ENCODE measurements at places on chromosomes 2 and 18. TPM values are rescaled to one million over a fixed set of nuclear protein-coding genes. Genes with fewer than 3 reads are reported as not detected.

GRCh38 chr2:125471963-125472362 is 1184.0 kb upstream of the GYPC start:
- H3K36me3 ChIP-seq = no peaks in the 10 kb centered on the region
- H3K4me1 ChIP-seq = no peaks in the 10 kb centered on the region
- no peak overlapping the region for H3K27ac ChIP-seq

GRCh38 chr18:55539240-55539639 is 48.8 kb downstream of the TCF4 start:
- no peak overlapping the region for H3K4me3 ChIP-seq
- H3K36me3 ChIP-seq = 0 out of 3 replicates have a peak, but pooled peaks cover 2% of the 10 kb centered on the region
- no peak for DNase-seq
- H3K27ac ChIP-seq = no peak overlapping the region
- no peaks in the 10 kb centered on the region for H3K27me3 ChIP-seq

DNA sequence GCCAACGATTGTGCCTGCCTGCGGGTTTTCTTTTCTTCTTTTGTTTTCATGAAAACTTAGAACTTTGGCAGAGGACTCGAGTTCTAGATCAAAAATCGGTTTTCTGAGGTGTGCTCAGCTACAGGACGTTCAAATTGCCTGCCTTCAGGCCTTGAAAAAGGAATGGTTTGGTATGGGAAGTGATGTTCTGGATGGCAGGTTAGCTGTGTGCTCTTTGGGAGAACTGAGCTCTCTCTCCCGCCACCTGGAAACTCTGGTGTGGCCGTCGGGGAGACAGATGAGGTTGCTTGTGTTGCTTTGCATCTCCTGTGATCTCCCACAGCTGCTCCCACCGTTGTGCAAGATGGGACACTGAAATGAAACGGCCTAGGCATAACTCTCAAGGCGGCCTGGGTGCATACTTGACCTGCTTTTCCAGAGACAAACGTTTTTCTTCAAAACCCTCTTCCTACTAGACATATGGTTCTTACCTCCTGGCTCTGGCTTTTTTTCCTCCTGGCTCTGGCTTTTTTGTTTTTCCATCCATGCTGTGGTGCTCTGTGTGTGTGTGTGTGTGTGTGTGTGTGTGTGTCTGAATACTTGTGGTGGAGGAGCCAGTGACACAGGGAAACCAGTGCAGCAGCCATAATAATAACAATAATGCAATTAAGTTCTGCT is 2.0 kb downstream of the FMNL2 start:
- DNase-seq = peak; percentile 40
- no peaks in the 10 kb centered on the region for H3K27me3 ChIP-seq
- H3K4me1 ChIP-seq = no peaks in the 10 kb centered on the region
- H3K36me3 ChIP-seq = no peaks in the 10 kb centered on the region
- no peak overlapping the region for H3K27ac ChIP-seq
- peak overlapping the region; percentile 89 for H3K4me3 ChIP-seq

DNA sequence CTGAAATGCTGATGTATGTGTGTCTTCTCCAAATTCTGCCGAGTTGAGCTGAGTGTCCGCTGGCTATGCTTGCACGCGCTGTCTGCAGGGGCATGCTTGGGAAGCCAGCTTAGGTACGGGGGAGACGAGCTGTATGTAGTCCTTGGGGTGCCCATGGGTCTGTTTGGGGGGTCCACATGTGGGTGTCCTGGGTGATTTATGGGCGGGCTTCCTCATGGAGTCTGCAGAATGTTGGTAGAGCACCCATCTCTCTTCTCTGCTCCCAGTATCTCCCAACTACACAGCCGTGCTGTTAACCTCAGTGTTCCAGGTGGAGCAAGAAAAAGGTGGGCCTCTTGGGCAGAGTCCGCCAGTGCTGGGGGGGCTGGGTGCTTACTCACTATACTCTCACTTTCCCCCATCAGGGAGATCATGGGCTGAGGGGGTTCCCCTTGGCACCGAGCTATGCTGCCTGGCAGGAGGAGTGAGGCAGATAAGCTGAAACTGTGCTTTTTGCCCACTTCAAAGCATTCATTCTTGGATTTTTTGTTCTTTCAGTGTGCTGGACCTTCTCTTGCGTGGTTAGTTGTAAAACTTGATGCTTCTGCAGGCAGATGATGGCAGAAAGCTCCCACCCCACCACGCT is 128.2 kb upstream of the ALKAL2 start:
- no peak overlapping the region for H3K27ac ChIP-seq
- H3K4me1 ChIP-seq = no peaks in the 10 kb centered on the region
- no peak overlapping the region for H3K4me3 ChIP-seq

- no peak for DNase-seq
- peaks cover 2% of the 10 kb centered on the region for H3K4me1 ChIP-seq
- no peaks in the 10 kb centered on the region for H3K27me3 ChIP-seq
- no peak overlapping the region for H3K27ac ChIP-seq
- no peak overlapping the region for H3K4me3 ChIP-seq
Measured at GRCh38 chr2:136004965-136005364, 19.5 kb upstream of the DARS1 start.

DNA sequence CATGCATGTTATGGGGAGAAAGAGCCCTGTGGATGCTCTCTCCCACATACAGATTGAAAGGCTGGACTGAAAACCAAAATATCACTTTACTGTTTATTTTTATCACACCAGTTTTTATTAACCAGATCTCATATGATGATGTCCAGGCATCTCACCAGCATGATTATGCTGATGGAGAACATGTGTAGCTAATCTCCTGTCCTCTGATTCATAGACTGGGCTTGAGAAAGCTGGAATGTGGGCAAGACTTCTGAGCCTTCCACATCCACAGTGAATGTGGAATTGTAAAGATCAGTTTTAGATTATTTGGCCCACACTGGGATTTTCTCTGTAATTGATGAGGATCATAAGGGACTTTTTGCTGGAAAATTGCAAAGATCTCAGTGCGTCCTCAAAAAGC is 137.9 kb downstream of the ICOS start:
- H3K27ac ChIP-seq = no peak overlapping the region
- no peak overlapping the region for H3K4me3 ChIP-seq
- no peak for DNase-seq
- no peaks in the 10 kb centered on the region for H3K36me3 ChIP-seq

DNA sequence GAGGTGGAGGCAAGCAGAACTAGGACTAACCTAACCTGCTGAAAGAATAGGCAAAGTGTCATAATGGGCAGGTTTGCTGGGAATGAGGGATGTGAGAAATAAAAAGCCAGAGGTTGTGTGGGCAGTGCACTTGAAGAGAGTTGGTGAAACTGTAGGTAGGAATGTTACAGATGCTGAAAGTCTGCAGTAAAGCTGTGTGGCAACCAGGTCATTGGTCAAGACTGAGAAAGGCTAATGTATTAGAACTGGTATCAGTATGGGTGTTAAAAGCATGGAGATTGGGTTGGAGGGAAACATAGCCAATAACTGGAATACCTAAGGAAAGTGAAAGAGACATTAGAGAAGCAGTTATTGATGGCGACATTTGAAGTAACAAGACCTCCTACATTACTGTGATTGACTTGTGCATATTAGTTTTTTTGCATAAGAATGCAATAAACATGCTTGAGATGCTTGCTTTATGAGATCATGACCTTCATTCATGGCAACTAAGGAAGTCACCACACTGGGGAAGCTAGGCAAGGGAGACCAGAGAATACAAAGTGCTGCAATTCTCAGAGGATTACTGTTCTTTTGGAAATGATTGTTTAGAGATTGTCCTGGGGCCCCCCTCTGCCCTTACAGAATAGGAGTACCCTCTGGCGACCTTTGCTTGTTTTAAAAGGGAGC is 11.8 kb downstream of the GULP1 start:
- DNase-seq = peak; percentile 77
- H3K36me3 ChIP-seq = no peaks in the 10 kb centered on the region
- H3K4me1 ChIP-seq = peaks cover 32% of the 10 kb centered on the region
- H3K27ac ChIP-seq = peak overlapping the region; percentile 96
- peak overlapping the region; percentile 9 for H3K4me3 ChIP-seq
- no peaks in the 10 kb centered on the region for H3K27me3 ChIP-seq

- no peak for DNase-seq
- H3K4me1 ChIP-seq = no peaks in the 10 kb centered on the region
Measured at GRCh38 chr2:120596990-120597594, 138.6 kb upstream of the GLI2 start.

DNA sequence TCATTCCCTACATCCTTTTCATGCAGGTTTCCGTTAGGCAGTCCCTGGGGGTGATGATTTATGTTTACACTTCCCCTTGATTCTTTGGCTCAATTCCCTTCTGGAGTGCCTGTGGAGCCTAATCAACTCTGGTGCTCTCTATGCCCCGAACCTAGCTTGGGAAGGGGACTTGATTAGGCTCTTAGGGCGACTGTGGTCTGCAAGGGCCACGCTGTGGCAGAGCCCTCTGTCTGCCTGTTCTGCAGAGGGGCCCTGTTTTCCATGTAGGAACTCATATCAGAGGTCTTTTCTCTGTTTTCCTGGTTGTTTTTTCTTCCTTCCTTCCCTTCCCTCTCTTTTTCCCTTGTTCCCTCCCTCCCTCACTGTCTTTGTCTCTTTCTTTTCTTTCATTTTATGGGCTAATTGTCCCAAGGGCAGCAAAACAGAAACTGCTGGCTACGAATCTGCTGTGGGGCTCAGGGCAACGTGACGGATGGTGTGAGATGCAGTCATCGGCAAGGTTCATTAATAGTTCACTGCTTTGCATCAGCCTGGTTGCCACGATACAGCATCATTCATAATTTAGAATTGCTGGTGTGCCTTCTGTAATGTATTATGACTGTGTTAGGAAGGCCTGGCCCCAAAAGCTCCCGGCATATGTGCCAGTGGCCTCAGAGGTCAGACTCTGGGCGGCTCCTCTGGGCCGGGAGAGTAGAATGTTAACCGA is 134.5 kb downstream of the NAPG start:
- H3K27me3 ChIP-seq = no peaks in the 10 kb centered on the region
- no peak overlapping the region for H3K4me3 ChIP-seq
- DNase-seq = no peak
- H3K36me3 ChIP-seq = no peaks in the 10 kb centered on the region
- H3K4me1 ChIP-seq = no peaks in the 10 kb centered on the region

GRCh38 chr2:67996772-67997527 is 65.9 kb downstream of the C1D start:
- no peak for DNase-seq
- H3K27me3 ChIP-seq = no peaks in the 10 kb centered on the region
- no peak overlapping the region for H3K4me3 ChIP-seq
- no peaks in the 10 kb centered on the region for H3K36me3 ChIP-seq
- no peak overlapping the region for H3K27ac ChIP-seq

DNA sequence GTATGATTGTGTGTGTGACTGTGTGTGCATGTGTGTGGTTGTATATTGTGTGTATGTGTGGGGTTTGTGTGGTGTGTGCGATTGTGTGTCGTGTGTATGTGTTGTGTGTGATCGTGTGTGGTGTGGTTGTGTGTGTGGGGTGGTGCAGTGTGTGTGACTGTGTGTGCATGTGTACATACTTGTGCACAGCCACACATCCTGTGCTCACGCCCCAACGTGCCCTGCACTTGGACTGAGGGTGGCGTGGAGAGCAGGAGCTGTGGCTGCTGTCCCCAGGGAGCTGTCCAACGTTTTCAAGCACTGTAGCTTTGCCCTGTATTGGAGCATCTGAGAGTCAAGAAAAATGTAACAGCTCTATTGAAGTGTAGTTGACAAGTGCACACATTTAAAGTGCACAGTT is 243.2 kb upstream of the HDAC4 start:
- no peak overlapping the region for H3K27ac ChIP-seq
- H3K4me3 ChIP-seq = no peak overlapping the region
- H3K36me3 ChIP-seq = no peaks in the 10 kb centered on the region
- no peaks in the 10 kb centered on the region for H3K27me3 ChIP-seq
- no peak for DNase-seq

DNA sequence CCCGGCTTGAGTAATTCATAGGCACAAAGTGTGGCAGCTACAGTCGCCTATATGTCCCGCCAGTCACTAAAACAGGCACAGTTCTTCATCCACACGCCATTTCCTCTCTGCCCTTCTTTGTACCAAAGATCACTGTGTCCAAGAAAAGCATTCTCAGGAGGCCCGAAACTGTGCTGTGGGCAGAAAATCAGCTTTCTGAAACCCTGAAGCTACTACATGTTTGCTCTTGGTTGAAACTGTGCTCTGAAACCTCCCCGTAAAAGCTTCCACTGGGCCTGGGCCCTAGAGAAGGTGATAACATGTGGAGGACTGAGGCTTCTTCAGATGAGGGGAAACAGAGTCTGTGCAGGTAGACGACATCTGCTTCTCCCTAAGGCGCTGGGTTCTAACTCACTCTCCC is 75.6 kb upstream of the ID2 start:
- no peaks in the 10 kb centered on the region for H3K4me1 ChIP-seq
- H3K27ac ChIP-seq = no peak overlapping the region
- no peak overlapping the region for H3K4me3 ChIP-seq

DNA sequence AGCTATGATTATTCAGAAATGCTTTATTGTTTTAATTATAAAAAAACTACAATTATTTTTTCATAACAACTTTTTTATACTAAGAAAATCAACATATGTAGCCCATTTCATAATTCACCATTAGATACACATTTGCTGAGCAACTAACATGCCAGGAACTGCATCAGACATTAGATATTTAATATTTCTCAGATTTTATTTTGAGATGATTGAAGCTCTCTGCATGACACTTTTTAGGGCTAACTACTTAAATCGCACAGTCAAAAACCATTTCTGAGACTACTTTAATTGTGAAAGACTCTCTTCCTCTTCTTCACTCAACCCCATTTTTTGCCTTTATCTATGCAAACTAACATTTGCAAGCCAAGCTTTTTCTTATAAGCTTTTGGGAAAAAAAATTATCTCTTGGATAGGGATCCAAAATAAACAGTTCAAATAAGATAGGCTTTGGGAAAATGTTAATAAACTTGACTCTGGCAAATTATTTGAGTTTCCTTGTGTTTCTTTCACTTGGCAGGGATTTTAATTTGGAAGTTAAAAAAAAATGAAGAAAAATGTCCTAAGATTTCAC is 9.1 kb upstream of the COL3A1 start:
- no peak for DNase-seq
- H3K27me3 ChIP-seq = no peaks in the 10 kb centered on the region
- no peaks in the 10 kb centered on the region for H3K36me3 ChIP-seq
- no peak overlapping the region for H3K27ac ChIP-seq
- no peak overlapping the region for H3K4me3 ChIP-seq

The RNU2-63P gene
- 20.4 TPM for total RNA-seq

The CTAGE1 gene
- not detected for total RNA-seq

The COBLL1 gene
- 5.6 TPM for total RNA-seq

The CHRND gene
- not detected for total RNA-seq

The SERPINB10 gene
- not detected for total RNA-seq

The CDH7 gene
- 0.29 TPM for total RNA-seq
